ENCODE measurements at places on chromosomes 13 and 19.

DNA sequence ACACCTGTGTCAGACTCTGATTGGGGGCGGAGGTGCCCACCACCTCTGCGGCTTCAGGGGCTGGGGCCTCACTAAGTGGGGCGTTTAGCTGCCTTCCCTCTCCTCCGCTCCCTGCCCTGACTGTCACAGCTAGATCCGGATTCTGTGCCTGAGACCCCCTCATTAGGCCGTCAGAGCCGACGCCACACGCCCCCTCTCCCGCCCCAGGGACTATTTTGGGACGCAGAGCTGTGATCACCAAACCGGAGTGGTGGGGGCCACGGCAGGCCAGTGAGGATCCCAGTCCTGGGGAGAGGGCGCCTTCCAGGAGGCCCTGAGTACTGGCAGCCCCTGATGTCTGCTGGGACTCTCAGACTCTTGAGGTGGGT, 762 bp downstream of the KANK3 start:
- DNase-seq, result no peak

DNA sequence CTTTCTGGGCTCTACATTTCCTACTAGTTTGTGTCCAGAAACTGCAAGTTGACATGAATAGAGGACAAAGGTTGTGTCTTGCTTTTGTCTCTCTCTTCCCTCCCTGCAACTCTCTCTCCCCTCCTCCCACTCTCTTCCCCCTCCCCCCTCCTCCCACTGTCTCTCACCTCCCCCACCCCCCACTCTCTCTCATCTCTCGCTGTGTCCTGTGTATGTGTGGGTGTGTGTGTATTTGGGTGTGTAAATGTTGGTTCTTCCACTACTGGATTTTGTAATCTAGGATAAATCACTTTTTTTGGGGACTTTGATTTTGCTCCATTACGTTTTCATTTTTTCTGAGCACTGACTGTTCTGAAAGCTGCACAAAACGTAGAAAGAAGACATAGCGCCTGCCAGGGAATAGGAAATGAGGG, 48.4 kb downstream of the AKAP11 start:
- no peak for DNase-seq

DNA sequence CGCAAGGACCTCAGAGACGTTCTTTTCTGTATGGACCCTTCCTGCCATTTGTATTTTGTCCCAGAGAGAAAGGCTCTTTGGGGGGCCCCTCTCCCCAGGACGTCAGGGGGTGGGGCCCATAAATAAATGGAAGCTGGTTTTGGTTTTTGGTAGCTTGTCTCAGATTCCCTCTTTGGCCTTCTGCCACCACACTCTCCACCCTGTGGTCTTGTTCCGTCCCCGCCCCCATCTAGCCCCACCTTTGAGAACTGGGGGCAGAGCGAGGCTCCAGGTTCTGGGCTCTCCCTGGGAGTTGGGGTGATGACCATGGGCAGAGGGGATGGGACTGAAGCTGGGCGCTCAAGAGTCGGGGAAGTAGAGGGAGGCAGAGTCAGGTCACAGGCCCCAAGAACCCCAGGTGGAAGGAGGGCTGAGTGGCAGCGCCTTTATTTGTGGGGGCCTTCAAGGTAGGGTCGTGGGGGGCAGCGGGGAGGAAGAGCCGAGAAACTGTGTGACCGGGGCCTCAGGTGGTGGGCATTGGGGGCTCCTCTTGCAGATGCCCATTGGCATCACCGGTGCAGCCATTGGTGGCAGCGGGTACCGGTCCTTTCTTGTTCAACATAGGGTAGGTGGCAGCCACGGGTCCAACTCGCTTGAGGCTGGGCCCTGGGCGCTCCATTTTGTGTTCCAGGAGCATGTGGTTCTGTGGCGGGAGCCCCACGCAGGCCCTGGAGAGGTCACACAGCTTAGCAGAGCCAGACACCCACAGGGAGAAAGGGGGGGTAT, 3.3 kb downstream of the ISYNA1 start:
- no peak for DNase-seq

DNA sequence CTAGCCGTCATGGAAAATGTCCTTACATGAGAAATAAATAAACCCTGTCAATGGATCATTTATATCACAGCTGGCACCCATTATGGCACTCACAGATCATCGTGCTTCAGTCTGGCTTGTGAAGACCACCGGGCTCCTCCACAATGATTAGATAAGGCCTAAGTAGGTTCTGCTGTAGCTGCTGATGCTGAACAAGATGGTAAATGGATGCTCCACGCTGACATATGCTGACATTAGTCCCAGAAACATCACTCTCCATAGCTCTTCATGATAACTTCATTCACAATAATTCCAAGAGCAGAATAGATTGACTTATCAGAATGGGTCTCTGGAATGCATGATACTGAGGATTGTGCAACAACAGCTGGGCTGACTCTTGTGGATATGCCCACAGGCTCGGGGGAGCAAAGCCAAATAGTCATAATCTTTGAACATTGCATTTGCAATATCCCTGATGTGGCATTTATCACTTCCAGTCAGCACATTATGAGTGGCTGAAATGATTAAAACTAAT, 63.8 kb upstream of the RXFP2 start:
- peak; percentile 2 for DNase-seq

GRCh38 chr13:98429977-98430736, 146.8 kb downstream of the STK24 start:
- peak; percentile 66 for DNase-seq

Data from choroid plexus epithelial cell (primary cell).